Frontal cortex (tissue), 4 donors: ENCODE measurements at places on chromosomes 2 and 18. TPM values are rescaled to one million over a fixed set of nuclear protein-coding genes. Genes with fewer than 3 reads are reported as not detected.

WIPF1 gene
- 1.2 TPM for total RNA-seq

UGT1A10 gene
- not detected for total RNA-seq

DSG1 gene
- total RNA-seq, result under 0.01 TPM

CCDC141 gene
- 1.2 TPM for total RNA-seq

GKN1 gene
- total RNA-seq, result not detected

CHPF gene
- total RNA-seq, result 24.1 TPM

CHST9 gene
- 2.4 TPM for total RNA-seq

ACVR2A gene
- 157 TPM for total RNA-seq

ARHGEF33 gene
- 2.4 TPM for total RNA-seq

TDRD15 gene
- under 0.01 TPM for total RNA-seq

CDH20 gene
- 6.9 TPM for total RNA-seq

NOSTRIN gene
- 2.9 TPM for total RNA-seq

SLC11A1 gene
- total RNA-seq, result 0.82 TPM

DNA sequence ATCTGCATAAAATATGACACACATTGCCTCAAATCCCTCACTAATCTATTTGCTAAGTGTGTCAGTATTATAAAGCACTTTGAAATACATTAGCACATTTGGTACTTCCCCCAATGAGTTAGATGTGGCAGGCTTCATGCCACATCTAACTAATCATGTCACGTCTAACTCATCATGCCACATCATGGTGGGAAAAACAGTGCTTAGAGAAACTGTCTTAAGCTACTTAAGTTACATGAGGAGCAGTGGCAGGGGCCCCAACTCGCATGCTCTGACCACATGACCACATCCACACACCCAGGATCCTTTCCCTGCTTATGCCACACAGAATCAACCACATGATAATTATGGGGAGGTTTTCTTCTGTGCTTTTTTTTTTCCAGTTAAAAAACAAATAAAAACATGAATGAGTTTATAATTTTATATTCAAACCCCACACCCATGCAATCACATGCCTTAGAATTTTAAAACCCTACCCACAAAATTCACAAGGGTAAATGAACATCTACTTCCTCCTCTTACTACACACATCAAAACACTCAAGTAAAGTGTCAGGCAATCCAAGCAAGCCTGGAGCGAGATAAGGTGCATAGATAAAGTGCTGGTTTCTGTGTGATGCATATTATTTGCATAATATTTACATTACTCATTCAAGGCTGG is 1.6 kb downstream of the ABCA12 start:
- no peak for DNase-seq

DNA sequence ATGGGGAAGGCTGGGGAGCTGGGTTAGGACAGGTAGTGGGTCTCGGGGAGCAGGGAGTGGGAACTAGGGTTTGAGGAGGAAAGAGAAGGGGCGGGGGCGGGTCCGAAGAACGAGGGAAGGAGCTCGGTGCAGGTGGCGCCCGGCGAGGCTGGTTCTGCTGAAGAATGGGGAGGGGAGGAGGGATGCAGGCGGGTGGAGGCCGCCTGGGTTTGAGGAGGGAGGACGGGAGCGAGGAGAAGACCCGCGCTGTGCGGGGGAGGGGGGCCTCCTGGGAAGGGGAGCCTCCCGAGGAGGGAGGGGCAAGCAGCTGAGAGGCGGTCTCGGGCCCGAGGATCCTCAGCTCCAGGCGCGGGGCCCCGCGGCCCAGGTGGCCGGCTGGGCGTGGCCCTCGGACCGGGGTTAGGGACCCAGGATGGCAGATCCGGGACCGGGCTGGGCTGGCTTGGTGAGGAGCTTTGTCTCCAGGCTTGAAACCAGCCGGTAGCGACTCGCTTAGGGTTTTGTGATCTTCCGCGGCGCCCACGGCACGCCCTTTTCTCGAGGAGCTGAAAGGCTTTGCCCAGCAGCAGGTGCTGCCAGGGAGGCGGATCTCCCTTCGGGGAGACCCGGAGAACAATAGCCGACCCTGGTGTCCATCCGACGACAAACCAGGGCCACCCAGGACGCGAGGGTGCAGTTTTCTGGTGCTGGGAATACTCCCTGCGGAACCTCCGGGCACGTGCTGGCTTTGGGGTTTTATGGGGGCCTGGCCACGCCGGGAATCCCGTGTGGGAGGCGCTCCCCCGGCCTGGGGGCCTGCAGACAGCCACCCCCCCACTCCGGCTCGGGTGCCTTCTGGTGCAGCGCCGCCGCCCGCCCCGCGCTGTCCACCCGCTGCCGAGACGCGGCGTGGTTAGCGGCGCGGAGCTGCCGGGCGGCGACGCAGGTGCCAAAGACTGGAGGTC is 1.4 kb downstream of the DPYSL5 start:
- peak; percentile 59 for DNase-seq

GRCh38 chr18:27005589-27005988 is 140.1 kb upstream of the AQP4 start:
- DNase-seq, result no peak

DNA sequence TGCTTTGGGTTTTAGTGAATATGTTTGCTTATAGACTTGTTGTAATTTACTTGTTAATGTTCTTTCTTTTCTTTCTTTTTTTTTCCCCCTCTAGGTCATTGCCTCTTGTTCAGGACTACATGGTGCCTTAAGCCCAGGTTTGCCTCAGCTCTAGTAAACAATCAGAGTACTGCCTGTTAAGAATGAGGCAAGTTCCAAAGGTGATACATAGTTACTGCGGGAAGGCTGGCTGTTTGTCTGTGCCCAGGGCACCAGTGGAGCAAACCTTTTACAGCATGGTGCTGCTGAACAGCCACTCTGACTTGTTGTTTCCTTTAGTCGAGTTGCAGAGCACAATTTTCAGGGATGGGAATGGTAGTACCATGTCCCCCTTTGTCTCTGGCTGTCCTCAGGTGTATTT is 517.2 kb downstream of the NYAP2 start:
- no peak for DNase-seq

DNA sequence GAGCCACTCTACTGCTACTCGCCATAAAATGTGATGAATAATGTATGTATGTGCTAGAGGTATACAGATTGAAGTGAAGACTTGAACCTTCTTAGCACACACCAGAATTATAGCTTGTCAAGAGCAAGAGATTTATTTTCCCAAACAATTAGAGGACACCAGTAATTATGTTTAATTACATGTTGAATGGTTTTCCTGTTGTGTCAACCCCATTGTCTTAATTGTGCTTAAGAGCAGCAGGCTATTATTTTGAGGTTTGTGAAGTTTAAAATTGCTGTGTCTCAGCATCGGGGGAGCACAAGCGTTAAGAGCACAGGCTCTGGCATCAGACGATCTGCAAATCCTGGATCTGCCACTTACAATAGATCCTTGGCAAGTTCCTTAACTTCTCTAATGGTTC is 29.0 kb downstream of the KIF5C start:
- DNase-seq, result no peak

GRCh38 chr2:240168546-240169361 is 28.3 kb upstream of the OTOS start:
- no peak for DNase-seq

DNA sequence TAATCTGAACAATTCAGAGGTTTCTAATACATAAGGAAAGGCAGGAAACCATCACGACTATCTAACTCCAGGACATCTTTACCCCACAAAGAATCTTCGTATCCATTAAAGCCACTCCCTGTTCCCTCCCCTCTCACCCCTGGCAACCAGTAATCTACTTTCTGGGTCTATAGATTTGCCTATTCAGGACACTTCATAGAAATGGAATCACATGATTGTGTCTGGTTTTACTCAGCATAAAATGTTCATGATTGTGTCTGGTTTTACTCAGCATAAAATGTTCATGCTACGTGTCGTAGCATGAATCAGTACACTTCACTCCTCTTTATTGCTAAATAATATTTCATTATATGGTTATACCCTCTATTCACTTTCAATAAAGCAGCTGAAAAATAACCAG is 11.6 kb downstream of the FECH start:
- no peak for DNase-seq

DNA sequence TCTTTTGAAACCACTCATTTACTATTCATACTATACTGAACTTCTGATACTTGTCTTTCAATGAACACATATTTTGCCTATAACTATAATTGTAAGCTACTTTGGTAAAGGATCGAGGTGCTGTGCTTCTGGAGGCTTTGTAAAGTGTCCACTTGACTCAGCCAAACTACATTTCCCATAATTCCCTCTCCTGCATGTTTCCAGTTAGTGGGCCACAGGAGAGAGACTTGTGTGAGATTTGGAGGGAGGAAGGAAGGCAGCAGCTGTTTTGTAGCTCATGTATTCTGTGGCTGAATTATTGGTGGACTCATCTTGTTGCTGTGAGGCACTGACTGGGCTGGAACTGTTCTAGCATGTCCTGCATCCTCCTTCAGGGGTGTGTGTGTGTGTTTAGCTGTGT is 328.8 kb downstream of the ARL6IP6 start:
- no peak for DNase-seq

DNA sequence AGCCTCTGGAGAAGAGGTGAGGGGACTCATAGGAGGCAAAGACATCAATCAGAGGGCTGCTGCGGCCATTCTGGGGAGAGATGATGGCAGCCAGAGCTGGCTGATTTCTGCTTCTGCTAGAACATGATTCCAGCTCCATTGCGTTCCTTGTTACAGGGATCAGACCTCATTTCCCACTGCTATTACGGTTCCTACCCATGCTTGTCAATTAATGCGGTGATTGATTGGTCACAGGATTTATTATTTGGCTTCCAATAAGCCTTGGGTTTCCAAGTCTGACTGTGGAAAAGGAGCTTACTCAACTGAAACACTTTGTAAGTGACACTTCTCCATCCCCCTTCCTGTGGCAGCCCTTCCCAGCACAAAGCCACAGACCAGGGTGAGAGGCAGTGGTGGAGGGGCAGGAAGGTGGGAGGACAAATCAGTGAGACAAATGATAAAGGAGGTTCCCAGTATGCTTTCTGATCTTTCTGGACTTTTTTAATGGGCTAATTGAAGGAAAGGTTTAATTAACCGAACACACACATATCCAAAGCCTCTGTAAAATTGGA is 26.8 kb upstream of the CTLA4 start:
- no peak for DNase-seq

DNA sequence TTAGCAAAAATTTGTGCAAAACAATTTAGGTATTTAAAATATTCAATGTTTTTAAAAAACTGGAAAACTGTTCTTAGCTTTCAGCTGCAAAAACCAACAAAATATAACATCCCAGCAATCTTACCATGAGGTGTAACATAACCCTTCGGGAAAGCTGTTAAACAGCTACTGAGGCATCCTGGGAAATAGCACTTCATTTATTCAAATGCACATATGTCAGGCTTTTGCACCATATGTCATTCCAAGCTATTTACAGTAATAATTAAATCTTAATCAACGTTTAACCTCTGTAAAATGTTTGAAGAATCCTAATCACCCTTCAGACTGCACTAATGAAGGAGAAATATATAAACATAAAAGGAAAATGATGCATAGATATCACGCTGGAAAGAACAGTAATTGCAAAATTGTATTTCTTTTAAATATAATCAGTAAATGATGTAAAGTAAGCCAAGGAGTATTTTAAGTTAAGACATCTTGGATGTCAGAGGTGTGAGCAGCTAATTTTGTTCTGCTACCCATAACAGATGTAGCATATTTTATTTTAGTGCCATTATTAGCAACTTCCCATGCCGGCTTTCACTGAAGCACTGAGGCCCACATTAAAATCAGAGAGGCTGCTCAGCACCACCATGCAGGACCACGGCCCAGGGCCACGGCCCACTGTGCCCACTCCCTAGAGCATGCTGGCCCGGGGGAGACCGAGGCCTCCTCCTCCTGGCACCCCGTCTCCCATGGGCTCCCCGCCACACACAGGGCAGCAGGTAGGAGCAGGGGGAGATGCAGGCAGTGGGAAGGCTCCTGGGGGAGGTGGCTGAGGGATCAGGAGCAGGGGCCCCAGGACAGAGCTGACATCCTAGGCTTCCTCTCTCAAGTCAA is 30.9 kb downstream of the EMX1 start:
- DNase-seq, result no peak

- no peak for DNase-seq
Measured at GRCh38 chr18:41587976-41588375, 367.1 kb upstream of the PIK3C3 start.

- DNase-seq, result no peak
Measured at GRCh38 chr2:181372646-181373040, 84.5 kb upstream of the ITGA4 start.

GRCh38 chr18:50879302-50880118 is 592 bp downstream of the ME2 start:
- no peak for DNase-seq

GRCh38 chr2:112690853-112691401 is 29.9 kb upstream of the NT5DC4 start:
- peak; percentile 58 for DNase-seq

DNA sequence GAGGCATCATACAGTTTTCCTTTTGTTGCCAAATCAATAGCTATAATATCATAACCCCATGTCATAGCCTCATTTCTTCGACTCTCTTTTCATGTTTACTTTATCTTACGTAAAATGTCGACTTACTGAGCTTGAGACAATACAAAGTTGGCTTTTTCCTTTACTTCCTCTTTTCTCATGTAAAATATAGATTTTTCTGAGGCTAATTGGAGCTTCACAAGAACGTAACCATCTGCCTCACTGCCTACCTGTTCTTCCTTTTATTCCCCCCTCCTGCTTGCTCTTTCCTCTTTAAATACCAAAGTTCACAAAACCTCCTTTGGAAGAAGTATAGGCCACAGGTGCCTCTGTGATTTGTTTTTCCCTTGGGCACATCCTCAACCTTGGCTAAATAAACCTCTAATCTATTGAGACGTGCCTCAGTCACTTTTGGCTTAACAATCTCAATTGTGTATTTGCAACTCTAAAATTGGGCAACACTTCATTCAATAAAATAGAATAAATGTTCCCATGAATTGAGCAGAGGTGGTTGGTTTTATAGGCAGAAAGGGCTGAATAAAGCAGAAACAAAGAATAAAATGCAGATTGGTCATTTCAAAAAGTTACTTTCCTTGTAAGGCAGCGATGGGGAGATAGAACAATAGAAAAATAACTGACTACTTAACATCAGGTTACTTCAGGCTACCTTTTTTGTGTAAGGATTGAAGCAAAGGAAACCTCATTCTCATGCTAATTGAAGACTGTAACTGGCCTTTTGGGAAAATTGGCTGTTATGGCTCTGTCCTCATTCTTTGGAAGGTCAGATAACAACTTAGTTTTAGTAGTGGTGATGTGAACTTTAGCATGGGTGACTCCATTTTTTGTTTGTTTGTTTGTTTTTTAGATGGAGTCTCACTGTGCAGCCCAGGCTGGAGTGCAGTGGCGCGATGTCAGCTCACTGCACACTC is 21.3 kb downstream of the COMMD1 start:
- no peak for DNase-seq

DNA sequence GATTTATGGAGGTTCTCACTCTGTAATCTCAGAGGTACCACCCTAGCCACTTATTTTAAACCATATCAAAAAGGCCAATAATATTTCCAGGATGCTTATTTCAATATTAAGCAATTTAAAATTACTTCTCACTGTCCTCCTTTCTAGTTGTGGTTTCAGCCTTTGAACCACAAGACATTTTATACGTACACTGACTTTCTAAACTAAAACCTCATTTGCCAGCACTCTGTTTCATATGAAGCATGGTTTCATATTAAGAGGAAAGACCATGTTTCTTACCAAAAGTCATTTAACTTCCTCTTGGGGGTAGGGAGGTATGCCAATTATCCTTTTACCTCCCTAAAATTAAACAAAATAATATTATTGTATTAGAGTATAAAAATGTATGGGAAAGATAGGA is 399.8 kb downstream of the CDH7 start:
- no peak for DNase-seq

GRCh38 chr2:234606896-234607295 is 110.0 kb upstream of the ARL4C start:
- no peak for DNase-seq

- no peak for DNase-seq
Measured at GRCh38 chr18:6748241-6748640, 18.7 kb downstream of the ARHGAP28 start.
